ENCODE measurements at places on chromosomes 11 and 22. TPM values are rescaled to one million over a fixed set of nuclear protein-coding genes. Genes with fewer than 3 reads are reported as not detected.

Gene KCNJ1
- polyA plus RNA-seq: 355 TPM

Gene TIMM10B
- polyA plus RNA-seq: 34.6 TPM

Gene MCAM
- polyA plus RNA-seq: 42.1 TPM

DNA sequence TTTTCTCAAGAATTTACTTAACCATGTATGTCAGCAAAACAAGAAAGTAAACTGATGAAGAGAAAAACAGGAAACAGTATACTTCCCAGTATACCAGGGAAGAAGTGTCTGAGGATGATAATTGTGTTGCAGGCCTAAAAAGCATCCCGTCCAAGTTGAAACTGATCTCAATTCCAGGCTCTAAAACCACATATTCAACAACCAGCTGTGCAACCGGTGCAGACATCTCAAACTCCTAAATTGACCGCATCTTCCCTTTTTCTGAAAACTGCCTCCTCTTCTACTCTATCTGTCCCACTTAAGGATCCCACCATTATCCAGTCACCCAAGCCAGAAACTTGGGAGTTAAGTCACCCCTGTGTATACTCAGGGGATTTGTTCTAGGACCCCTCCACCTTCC lies 47.2 kb downstream of the CCDC83 start:
- no peak for DNase-seq

DNA sequence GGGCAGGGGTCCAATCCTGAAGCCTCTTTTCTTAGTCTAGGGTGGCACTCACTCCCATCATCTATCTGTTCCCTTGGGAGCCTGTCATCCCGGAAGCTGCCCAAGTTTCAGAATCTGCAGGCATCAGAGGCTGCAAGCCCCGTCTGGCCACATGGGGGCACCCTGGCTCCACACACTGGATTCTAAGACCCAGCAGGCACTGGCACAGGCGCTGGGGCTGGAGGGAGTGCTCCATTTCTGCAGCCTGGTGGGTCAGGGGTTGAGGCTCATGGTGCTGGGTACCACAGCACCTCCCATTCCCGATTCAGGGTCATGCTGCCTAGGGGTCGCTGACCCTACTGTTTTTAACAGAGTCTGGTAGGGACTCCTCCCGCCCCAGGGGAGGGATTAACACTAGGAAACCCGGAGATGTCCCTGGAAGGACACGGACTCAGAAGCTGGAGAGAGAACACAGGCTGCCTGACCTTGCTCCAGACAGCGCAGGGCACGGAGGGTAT lies 243.9 kb upstream of the SYN3 start:
- peak; percentile 86 for DNase-seq

DNA sequence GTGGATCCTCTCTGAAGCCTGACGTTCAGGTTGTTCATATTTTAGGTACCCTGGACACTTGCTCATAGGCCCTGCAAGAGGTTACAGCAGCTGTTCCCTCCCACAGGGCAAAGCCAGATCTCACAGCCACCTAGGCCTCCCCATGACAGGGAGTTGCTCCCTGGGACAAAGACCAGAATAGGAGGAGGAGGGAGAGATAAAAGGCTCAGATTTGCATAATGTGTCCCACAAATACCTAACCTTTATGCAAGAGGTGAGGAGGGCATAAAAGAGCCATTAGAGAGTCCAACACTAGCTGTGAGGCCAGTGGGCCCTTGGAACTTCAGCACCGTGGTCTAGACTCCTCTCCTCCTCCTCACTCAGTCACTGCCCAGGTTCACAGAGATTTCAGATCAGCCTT lies 33.8 kb downstream of the ZNF280B start:
- no peak for DNase-seq
